Stimulated activated CD4-positive, alpha-beta T cell treated with anti-CD3 and anti-CD28 coated beads, TNF-alpha, amount 100 ng/mL, for 1 hour (primary cell): ENCODE measurements at places on chromosomes 1 and 21.

- DNase-seq, result no peak
These were observed 122.8 kb downstream of the PLPP3 start for GRCh38 chr1:56456435-56457101.

GRCh38 chr1:19720973-19721372 lies 56.3 kb downstream of the HTR6 start:
- DNase-seq, result no peak

DNA sequence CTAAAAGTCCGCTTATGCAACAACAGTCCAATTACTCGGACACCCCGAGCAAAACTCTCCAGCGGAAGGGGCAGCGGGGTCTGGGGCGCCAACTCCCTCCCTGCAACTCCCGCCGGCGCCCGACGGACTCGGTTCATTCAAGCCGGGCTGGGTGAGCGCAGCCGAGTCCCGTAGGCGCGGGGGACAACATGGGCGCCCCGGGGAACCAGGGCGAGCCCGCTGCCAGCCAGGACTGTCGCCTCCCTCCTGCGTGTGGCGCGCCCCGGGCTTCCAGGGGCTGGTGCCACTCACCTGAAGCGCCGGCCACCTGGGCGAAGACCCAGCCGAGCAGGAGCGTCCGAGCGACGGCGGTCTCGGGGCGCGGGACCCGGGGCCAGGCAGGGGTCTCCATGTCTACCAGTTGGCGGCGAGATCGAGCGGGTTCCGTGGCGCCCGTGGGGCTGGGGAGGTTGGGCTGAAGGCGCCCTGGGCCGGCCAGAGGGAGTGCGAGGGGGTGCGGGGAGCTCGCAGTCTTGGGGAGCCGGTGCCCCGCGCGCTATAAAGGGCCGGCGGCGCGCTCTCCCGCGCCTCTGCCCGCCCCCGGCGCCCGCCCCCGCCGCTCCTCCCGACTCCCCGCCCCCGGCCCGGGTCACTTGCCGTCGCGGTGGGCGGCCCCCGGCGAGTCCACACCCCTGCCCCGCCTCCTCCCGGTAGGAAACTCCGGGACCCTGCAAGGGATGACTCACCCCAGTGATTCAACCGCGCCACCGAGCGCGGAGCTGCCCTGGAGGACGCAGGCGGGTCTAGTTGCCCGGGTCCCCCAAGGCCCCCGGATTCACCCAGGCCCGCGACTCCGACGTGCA lies at the start of gene F3:
Gene F3 (minus strand): TSS at position 514 of the 842 bp plus-strand sequence. CDS start 123 bp downstream, at position 391.
- DNase-seq, result no peak

- DNase-seq, result no peak
These were observed 72.0 kb upstream of the S1PR1 start for GRCh38 chr1:101164776-101165175.

GRCh38 chr1:202434059-202434458 lies 85.6 kb downstream of the PPP1R12B start:
- DNase-seq, result no peak

DNA sequence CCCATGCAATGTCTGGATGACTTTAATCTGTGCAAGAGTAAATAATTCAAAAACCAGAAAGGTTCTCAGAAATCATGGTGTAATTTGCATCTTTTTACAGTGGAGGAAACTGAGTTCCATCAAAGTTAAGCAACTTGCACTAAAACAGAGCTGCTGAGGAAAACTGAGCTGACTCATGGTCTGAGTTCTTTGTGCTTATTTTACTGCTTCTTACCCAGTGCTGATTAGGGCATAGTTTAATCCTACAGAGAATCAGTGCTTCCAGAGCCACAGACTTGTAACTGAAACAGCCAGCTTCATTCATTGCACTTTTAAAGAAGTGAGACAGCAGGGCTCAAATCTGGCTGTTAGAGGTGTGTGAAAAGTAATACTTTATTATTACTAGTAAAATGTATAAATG lies 10.9 kb upstream of the RWDD3 start:
- DNase-seq, result no peak

GRCh38 chr1:26022404-26022779 lies 817 bp downstream of the EXTL1 start:
- no peak for DNase-seq

DNA sequence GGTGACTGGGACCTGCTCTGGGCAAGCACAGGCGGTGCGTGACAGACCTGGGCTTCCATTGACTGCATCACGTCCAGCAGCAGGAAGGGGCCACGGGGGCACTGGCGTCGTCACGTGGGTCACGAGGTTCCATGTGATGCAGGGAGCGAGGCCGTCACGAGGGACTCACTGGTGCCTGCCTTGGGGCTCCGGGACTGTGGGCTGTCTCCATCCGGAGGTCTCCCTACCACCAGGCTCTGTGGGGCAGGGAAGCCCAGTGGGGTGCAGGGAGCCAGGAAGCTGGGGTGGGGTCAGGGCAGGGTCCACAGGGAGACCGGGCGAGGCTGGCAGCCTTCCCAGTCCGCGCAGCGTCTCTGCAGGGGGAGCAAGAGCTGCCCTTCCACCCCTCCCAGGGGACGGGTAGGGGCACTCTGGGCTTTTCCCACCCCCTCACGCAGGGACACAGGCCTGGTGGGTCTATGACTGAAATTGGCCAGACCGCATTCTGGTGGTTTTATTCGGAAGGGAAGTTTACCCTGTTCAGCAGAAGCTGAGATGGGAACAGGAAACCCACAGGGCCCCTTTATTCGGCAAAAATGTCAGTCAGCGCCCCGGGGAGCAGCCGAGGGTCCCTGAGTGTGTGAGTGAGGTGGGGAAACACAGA lies 416 bp upstream of the TNFRSF14 start:
- DNase-seq, result no peak

GRCh38 chr1:40932006-40932405 lies 47.5 kb upstream of the CTPS1 start:
- DNase-seq, result no peak

DNA sequence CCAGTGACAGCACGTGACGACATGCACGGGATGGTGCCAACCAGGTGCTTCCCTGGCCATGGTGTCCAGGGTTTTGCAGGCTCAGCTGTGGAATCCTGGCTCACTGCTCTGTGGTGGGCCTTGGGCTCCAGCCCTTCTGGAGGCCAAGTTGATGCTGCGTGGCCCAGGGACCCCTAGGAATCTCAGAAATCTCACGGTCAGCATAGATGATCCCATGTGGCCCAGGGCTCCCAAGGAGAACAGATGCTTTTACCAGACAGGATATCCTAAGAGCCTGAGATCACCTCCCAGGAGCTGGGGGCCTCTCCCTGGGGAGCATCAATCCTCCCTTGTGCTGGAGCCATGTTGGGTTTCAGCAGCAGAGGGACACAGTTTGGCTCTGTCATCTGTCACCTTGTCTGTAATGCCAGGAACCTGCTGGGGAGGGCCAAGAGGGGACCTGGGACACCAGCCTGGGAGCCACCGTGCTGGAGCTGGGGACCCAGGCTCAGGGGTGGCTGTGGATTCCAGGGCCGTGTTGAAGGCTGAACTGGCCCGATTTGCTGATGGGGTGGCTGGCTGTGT lies 63.9 kb downstream of the TRIM11 start:
- DNase-seq, result no peak

DNA sequence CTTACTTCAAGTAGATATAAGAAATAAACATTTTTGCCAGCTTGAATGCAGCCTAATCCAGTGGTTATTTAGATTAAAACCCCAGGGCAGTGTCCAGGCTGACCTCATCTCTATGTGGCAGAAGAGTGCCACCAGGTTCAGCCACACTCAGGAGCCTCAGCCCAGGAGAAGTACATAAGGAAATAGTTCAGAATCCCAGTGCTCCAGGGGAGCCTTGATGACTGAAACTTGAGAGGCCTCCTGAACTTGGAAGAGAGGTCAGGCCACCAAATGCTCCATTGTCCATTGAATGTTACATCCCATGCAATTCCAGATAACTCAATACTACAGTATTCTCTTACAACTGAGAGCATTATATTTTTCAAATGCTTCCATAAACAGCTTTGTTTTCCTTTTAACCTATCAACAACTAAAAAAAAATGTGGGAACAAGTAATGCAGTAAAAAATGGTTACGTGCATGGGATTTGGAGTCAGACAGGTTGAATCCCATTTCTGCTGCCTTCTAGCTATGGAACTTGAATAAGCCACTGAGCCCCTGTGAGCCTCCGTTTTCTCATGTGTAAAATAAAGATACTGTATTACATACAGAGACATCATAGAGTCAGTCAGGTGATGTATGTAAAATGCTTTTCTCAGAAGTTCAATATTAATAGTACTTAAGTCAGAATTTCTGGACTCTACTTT lies 248.0 kb downstream of the PLPP3 start:
- DNase-seq, result no peak

- DNase-seq, result no peak
These were observed 8.4 kb downstream of the KCNJ10 start for GRCh38 chr1:160061369-160062229.

- DNase-seq, result no peak
These were observed 32.9 kb downstream of the NRIP1 start for GRCh38 chr21:15031790-15032357.

DNA sequence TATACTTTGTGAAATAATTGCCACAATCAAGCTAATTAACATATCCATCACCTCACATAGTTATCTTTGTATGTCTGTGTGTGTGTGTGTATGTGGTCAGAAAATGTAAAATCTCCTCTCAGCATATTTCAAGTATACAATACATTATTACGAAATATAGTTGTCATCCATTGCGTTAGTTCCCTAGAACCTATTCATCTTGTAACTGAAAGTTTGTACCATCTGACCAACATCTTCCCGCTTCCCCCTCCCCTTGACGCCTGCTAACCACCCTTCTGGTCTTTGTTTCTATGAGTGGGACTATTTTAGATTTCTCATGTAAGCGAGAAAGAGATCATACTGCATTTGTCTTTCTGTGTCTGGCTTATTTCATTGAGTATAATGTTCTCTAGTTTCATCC lies 455.3 kb downstream of the KCNT2 start:
- no peak for DNase-seq

GRCh38 chr1:59375321-59376220 lies 78.7 kb downstream of the FGGY start:
- DNase-seq, result no peak

- no peak for DNase-seq
These were observed 607.8 kb upstream of the B3GALT2 start for GRCh38 chr1:193794239-193794638.

DNA sequence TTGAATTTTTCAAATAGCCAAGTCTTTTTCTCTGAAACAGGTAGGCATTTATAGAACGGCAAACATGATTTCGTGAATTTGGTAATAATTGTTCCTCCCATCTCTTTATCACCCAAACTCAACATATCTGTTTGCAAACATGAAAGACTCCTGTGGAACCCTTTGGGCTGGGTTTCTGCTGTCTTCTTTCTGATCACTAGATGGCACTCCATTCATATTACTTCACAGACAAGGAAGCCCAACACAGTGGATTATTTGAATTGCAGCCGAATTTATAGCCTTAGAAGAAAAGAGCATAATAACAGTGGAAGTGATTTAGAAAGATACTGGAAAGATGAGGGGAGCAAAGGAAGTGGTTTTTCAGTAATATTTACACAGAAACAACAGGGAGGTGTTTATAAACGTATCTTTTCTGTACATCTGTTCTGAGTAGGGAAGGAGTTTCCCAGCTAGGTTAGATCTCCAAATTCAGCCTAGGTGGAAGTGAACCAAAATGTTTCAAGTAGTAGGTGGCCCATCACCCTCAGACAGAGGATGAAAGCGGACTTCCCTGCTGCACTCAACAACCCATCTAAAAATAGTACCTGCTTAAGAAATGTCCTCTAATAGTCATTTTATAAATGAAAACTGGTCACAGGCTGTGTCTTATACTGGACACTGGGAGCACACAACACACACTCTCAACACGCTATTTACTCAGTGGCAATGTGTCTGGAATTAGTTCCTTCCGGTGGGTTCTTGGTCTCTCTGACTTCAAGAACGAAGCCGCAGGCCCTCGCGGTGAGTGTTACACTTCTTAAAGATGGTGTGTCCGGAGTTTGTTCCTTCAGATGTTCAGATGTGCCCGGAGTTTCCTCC lies 67.6 kb downstream of the MAP3K21 start:
- DNase-seq, result no peak

- DNase-seq, result no peak
These were observed 359 bp downstream of the LRRC3 start for GRCh38 chr21:44455524-44456213.

GRCh38 chr1:158969166-158969565 lies 37.8 kb downstream of the PYHIN1 start:
- DNase-seq, result no peak

DNA sequence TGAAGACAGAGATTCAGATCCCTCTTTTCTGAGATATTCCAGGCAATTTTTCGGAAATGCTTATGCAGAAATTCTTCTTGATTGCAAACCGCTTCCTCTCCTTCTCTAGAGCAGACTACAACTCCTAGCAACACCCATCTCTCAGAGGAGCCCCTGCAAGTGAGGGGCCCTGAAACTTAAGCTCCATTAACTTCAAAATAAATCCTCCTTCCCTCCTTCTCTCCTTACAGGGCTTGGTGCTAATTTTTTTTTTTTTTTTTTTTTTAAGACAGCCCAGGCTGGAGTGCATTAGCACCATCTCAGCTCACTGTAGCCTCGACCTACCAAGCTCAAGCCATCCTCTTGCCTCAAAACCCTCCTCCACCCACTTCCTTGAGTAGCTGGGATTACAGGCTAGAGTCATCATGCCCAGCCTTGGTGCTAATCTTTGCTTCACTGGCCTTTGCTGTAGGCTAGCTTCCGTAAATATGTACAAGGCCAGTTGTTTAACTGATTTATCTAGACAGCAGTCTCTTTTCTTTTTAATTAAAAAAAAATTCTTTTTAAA lies 30.2 kb upstream of the SFPQ start:
- DNase-seq, result no peak

DNA sequence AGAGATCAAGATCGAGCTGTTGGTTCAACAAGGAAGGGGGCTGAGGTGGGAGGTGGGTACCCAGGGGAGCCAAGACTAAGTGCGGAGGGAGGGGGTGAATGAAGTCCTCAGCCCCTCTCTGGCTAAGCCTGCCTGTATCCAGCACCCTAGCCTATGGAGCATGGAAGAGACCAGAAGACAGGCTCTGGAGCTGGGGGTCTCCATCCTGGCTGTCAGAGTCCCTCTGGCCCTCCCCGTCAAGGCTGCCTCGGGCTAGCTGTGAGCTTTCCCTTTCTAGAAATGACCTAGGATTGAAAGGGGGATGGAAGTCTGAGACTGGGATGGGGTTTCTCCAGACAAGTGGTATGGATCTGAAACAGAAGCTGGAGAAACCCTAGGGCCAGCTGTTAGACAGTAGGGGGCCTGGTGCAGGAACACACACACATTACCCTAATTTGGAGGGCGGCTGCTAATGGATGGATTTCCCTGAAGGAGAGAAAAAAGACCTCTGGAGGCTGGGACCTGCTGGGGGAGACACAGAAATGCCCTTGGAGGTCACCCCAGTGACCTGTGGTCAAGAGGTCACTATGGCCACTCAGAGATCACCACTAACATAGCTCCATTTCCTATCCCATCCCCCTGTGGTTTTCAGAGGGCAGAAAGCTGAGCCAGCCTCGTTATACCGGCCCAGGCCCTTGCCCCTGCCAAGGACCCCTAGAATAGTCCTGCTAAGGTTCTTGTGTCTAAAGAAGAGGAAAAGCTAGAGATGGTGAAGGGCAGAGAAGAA lies 107.8 kb downstream of the TMEM53 start:
- no peak for DNase-seq

- DNase-seq, result no peak
These were observed 56.0 kb downstream of the TTLL7 start for GRCh38 chr1:83942914-83943313.
